ENCODE measurements at places on chromosomes 1 and 21.

- DNase-seq, result no peak
These were observed 665.0 kb downstream of the SMYD3 start for GRCh38 chr1:245842106-245842505.

GRCh38 chr21:42231756-42232155 is 12.8 kb downstream of the ABCG1 start:
- no peak for DNase-seq

DNA sequence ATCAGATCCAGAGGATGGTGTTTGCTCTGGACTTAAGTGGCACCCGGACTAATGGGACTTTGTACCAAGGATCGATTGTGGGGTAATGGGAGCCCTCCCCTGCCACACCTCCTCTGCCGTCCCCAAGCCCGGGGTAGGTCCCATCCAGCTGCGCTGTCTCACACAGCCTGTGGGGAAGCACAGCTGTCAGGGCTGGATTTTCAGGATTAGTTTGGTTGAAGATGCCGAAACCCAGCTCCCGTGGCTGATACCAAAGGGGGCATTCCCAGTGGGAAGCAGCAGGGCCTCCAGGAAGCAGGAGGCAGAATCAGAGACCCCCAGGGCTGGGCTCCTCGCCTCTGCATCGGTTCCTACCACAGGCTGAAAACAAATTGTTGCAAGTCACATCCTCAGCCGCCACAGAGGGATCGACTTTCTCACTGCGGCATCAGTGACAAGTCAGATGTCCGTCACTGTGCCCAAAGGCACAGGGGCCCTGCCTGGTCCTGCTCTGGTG is 59.7 kb downstream of the MATN1 start:
- DNase-seq, result no peak

GRCh38 chr1:49995734-49996133 is 28.0 kb downstream of the AGBL4 start:
- DNase-seq, result no peak

DNA sequence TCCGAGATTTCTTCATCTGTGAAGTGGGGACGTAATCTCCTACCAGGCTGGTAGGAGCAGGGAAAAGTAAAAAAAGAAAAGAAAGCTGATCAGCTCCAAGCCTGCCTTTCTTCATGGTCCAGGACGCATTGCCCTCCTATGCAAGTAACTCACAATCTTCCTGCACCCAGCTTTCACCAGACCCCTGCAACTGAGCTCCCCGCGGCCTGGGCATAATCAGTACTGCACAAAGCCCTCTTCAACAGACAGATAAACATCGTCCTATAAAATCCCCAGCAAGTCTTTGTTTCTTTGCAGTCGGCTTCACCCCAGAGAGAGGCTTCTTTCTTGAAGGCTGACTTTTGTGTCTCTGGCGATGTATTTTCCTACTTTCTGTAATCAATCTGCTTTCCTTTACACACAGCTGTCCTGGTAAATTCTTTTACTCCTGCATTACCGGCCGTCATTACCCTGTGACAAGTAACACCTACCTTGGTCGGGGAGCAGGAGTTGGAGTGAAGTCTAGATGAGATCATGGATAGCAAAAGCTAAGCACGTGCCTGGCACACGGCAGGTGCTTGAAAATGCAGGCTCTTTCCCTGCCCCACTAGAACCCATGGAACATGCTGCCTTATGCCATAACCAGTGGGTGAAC is 8.3 kb downstream of the PADI1 start:
- DNase-seq, result no peak

DNA sequence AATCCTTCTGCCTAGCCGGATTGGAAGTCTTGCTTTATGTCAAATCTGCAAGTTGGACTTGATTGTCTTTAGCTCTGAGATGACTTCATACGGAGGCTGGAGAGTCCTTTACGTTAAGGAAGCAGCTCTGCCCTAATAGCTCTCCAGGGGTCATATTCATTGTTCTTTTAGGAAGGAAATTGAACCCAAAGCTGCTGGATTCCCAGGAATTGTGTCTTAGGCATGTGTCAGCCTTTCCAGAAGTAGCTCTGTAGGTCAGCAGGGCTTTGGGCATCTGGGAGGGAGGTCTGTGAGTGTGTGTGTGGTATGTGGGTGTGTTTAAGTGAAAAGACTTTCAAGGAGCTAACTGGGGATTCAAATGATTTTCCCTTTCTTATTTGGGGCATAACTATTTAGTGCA is 82.4 kb downstream of the ABCA4 start:
- no peak for DNase-seq

- DNase-seq, result no peak
These were observed 353.7 kb downstream of the ADGRL2 start for GRCh38 chr1:82154219-82154970.

GRCh38 chr1:8096105-8097011 is 70.2 kb upstream of the ERRFI1 start:
- DNase-seq, result peak; percentile 67

DNA sequence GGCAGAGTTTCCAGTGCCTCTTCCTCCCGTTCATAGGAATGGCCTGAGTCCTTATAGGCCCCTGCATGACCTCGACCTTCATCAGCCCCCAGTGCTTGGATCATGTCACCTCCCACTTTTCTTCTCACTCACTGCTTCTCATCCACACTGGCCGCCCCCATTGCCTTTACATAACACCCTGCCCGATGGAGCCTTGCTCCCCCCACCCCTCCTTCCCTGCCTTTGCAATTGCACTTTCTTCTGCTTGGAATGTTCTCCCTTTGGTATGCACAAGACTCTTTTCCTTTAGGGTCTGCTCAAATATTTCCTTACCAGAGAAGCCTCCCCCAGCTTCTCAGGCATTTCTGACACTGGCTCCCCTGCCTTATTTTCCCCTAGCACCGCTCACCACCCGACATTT is 125.2 kb upstream of the KCNJ6 start:
- no peak for DNase-seq

- no peak for DNase-seq
These were observed at the start of gene FAM3B for GRCh38 chr21:41316200-41317062. TSS of gene FAM3B (plus strand) at chr21:41316801. CDS start at chr21:41316880, 79 bp downstream.

GRCh38 chr1:184297244-184297750 is 89.5 kb upstream of the C1orf21 start:
- DNase-seq, result no peak

GRCh38 chr21:45169682-45170081 is 95.3 kb downstream of the ADARB1 start:
- DNase-seq, result no peak

GRCh38 chr1:244010191-244010590 is 40.9 kb upstream of the ZBTB18 start:
- DNase-seq, result no peak

GRCh38 chr1:210321131-210321530 is 7.6 kb upstream of the HHAT start:
- no peak for DNase-seq

- DNase-seq, result peak; percentile 32
These were observed 228.2 kb downstream of the PBX1 start for GRCh38 chr1:164786980-164787833.

GRCh38 chr1:232307296-232308017 is 322.5 kb downstream of the SIPA1L2 start:
- no peak for DNase-seq

GRCh38 chr1:186848509-186849130 is 19.9 kb downstream of the PLA2G4A start:
- no peak for DNase-seq

GRCh38 chr1:221204055-221204833 is 325.0 kb downstream of the HLX start:
- no peak for DNase-seq

DNA sequence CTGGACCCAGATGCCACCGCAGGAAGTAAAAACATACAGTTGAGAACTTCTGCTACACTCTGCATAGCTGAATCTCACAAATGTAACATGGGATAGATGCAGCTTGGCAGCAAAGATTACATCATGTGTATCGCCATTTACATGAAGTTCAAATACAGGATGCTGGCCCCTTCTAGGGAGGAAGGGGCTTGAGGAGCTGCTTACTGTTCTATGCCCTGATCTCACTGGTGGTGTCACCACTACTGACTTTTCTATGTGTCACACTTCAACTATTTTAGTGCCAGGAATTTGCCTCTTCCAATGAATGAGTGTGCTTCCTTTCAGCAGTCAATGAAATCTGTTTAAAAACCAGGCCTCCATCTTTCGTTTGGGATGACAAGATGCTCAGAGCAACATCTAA is 31.1 kb downstream of the MRAP start:
- DNase-seq, result no peak

DNA sequence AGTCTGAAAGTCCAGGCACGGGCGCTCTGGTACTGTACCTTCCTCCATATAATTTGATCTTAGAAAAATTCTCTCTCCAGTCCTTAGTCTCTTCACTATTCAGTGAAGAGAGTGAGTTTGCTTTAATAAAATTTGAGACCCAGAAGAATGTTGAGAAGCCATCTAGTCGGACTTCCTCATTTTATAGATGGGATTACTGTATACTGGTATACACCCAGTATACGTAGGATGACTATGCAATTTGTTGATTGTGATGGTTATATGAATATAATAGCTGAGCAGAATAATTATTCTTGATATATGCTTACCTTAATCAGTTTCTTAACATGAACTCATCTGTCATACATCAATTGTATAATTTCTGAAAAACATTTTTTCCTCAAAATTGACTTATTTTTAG is 328.0 kb upstream of the B3GALT2 start:
- DNase-seq, result no peak

DNA sequence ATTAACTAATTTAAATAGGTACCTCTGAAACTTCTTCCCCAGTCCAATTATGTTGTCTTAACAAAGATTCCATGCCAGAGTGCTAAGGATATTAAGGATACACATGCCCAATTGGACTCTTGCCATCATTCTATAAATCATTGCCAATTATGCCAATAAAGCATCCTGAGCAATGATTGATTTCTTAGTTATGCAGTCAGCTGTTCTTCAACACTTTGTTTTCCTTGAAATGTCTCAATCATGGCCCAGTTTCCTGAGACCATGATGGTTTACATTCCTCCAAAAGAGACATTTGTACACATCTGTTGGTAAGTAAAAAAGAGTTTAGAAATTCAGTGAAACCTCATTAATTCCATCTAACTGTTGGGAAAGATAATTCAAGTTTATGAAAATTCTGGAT is 180.4 kb upstream of the PKN2 start:
- no peak for DNase-seq

GRCh38 chr1:70836456-70836855 is 211.2 kb downstream of the PTGER3 start:
- DNase-seq, result no peak

DNA sequence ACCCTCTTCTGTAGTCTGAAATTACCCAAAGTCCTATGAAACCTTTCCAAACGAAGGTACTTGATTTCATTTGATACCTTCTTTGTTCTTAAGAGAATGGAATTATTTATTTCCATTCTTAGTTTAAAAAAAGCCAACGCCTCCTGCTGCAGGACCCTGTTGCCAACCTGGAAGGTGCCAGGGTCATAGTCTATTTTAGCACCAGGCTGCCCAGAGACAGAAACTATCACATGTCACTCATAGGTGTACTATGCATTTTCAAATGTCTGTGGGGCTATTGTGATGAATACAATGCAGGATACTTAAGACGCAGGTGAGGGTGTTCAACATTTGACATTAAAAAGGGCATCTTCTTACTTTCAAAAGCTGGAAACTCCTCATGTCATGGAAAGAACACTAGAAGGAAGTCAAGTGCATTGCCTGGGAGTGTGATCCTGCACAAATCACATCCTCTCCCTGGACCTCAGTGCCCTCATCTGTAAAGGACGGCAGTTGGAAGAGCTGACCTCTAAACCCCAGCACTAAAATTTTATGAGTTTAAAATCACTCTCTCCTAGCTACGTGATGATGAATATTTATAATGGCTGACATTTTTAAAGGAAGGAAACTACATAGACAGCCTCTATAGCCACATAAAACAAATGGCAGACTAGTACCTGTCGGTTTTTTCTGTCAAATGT is 107.3 kb upstream of the SYT6 start:
- DNase-seq, result no peak

- DNase-seq, result no peak
These were observed 22.8 kb upstream of the CSF1 start for GRCh38 chr1:109887884-109888283.

DNA sequence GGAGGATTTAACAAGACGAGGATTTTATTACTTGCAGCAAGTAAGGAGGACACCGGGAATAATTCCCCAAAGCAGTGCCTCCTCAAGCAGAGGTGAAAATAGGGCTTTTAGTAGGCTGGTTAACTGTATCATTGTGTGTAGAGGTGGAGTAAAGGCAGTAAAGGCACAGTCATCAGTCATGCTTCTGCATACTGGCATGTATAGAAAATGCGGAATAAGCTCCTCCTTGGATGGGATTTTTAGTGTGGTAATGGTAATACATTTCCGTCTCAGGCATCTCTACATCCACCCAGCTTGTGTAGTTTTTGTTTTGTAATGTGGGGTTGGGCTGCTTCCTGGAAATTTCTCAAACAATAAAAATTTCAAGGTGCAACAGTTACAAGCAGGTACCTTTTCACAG is 27.4 kb upstream of the GPR25 start:
- no peak for DNase-seq

DNA sequence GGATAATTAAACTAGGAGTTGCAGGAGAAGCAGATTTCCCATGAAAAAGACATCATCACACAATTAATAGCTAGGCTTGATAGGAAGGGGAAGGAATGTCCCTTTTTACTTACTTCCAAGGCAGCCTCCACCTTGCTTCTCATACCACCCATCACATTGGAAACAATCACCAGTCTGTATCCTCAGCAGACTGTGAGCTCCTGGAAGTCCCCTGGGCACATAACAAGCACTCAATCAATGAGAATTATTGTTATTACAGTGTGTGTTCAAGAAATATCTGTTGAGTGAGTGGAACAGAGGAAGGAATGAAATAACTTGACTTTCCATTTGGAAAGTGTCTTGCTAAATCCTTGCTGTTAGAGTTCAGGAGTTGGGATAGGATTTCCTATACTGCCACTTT is 36.2 kb downstream of the HIVEP3 start:
- DNase-seq, result no peak

DNA sequence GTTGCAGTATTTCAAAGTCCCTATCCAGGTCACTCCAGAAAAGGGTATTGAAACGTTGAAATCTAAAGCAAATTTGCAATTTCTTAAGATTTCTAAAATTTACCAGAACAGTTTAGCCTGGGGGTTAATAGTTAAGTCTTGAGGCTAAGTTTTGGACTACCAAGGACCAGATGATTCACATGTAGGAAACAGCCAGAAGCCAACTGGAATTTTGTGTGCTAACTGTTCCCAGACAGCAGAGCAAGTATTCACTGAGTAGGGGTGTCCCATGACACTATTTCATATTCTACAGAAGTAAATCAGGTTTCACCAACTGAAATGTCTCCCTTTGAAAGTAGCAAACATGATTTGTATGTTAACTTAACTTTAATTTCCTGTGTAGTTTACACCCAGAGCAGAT is 11.5 kb upstream of the C1orf105 start:
- no peak for DNase-seq

DNA sequence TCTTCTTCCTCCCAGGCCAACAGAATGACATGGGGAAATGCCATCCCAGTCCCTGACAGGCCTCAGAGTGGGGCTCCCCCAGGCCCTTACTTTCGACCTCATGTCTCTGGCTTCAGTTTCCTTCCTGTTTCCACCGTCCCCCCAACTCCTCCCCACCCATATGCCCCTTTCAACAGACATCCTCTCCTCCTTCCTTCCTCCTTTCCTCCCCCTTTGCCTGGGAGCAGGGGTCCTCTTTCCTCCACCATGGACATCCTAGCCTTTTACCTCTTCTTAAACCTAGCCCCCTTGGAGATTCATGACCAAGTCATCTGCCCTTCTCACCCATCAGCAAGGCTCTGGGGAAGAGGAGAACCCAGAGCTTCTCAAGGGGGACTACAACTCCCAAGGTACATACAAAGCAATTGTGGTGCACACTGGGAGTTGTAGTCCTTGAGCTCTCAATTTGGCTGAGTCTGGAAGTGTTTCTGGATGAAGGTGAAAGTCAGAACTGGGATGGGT is 4.0 kb downstream of the ZBTB7B start:
- DNase-seq, result no peak
